ENCODE measurements at places on chromosomes 3 and 15. TPM values are rescaled to one million over a fixed set of nuclear protein-coding genes. Genes with fewer than 3 reads are reported as not detected.

The TSC22D2 gene
- 17.8 TPM for total RNA-seq

The MED12L gene
- total RNA-seq: 1.8 TPM

The ZDHHC19 gene
- not detected for total RNA-seq

The SERPINI2 gene
- not detected for total RNA-seq

The CYP8B1 gene
- total RNA-seq: not detected

The PTPRG gene
- not detected for total RNA-seq

The MEX3B gene
- total RNA-seq: 0.52 TPM

The TADA3 gene
- 57.4 TPM for total RNA-seq

The ISY1 gene
- 89.7 TPM for total RNA-seq

The NOX5 gene
- total RNA-seq: not detected

The ARGFX gene
- not detected for total RNA-seq

The PTX3 gene
- total RNA-seq: not detected

The DUT gene
- 474 TPM for total RNA-seq

The ACTRT3 gene
- 2.5 TPM for total RNA-seq

The MYL3 gene
- total RNA-seq: not detected

The MST1 gene
- 4.2 TPM for total RNA-seq

The ECE2 gene
- not detected for total RNA-seq

The LPP gene
- total RNA-seq: 13.4 TPM

The CFAP92 gene
- 0.06 TPM for total RNA-seq

The OXTR gene
- total RNA-seq: 0.73 TPM

The ADCY5 gene
- total RNA-seq: not detected

The CACNA2D3 gene
- total RNA-seq: not detected

The PLIN1 gene
- total RNA-seq: 0.44 TPM

The SENP2 gene
- total RNA-seq: 41.5 TPM

All from activated CD8-positive, alpha-beta memory T cell treated with anti-CD3 and anti-CD28 coated beads for 36 hours (primary cell).